ENCODE measurements at places on chromosomes 7 and 10.

GRCh38 chr7:138752518-138753149, 45.2 kb upstream of the TMEM213 start:
- peak; percentile 98 for DNase-seq

DNA sequence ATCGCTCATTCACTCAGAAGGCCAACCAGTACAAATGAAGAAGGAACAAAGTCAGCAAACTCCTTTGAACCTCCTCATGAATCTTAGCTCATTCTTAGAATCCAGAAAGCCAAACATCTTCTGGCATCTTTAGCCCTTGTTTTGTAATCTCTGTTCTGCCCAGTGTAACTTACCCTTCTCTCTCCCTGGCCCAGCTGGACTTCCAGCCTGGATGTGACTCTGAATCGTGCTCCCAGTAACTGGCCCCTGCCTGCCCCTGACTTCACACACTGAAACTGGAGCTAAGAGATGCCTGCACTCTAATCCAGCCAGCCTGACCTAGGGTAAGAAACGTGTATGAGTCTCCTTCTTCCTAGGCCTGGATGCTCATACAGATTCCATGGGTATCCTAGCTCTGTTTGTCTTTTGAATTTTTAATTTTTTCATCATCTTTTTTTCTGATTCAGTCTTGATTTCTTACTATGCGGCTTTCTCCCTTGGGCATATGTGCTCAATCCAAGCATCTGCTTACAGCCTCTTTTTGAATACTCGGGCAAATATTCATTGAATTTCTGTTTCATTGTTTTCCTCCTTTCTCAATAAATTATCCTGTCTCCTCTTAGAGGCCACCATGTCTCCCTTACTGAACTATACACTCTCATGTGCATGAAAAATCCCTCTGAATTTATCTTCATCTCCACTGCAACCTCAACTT, 845.6 kb upstream of the AUTS2 start:
- no peak for DNase-seq

DNA sequence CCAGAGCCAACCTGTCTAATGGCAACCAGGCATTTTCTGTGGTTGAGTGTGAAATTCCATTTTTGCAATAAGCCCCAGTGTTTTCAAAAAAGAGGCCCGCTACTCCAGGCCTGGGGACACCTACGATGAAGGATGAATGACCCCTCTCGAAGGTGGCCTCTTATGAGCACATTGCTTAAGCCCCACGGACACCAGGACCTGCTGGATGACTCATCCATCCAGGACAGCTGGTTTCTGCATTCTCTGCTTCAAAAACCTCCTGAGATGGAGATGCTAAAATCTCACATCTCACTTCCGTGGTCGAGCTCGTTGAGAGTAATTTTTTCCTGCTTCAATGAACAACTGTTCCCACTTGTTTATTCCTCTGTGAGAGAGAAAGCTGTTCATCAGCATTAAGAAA, 150.2 kb upstream of the FZD8 start:
- no peak for DNase-seq

DNA sequence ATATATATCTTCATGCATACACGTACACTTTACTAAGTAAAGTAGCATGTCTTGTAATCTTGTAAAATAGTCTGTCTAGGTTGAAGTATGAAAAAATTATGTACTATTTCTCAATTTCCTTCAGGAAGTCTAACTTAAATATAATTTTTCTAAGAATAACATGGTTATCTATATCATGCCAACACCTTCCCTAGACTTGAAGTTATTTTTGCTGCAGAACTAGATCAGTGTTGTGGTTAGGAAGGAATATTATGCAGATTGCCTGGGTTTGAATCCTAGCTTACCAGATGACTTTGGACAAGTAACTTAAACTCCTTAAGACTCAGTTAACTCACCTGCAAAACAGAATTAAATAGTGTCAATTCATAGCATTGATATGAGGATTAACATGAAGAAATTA, 142.2 kb upstream of the SEMA3A start:
- no peak for DNase-seq

DNA sequence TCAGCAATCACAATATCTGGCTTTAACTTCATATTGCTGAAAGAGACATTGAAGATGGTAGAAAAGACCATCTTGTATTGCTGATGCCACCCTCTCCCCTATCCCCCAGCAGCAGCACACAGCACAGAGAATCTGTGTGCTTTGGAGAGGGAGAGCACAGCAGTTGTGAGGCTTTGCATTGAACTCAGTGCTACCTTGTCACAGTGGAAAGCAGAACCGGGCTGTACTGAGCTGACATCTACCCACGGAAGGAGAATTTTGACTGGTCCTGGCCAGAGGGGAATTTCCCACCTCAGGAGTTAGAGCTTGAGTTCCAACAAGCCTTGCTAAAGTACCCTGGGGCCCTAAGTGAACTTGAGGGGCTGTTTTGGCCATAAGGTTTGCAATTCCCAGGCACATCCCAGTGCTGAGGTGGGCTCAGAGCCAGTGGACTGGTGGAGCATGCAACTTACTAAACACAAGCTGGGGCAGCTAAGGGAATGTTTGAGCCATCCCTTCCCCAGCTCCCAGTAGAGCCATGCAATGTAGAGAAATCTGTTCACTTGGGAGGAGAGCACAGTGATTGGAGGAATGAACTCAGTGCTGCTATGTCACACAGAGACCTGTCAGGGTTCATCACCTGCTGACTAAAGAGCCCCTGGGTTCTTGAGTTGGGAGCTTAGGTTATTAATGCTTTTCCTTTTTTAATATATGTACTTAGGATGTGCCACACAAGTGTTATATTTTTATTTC, 62.1 kb downstream of the OR13A1 start:
- DNase-seq: no peak

DNA sequence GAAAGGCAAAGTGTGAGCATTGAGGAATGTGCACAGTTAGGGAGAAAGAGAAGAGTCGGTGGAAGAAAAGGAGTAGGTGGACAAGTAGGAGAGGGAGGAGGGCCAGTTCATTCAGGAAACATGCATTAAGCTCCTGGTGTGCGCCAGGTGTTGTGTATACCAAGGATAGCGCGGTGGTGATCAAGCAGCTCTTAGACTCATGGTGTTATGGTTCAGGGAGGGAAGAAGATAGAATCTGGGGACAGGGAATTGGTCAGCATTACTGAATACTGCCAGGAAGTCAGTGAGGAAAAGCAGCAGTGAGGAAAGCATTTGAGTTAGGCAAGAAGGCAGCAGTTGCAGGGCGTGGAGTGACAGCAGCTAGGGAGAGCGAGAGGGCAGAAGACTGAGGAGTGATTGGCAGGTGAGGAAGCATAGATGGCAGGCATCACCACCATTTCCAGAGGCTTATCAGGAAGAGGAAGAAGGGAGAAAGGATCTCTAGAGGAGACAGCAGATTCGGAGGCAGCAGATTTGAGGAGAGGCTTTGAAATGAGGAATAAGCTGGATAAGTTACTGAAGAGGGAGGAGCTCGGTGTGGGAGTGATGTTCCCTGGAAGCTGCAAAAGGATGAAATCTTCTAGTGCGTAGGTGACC, 265.6 kb downstream of the GFRA1 start:
- DNase-seq: no peak
